ENCODE measurements at places on chromosomes 2 and 18.

DNA sequence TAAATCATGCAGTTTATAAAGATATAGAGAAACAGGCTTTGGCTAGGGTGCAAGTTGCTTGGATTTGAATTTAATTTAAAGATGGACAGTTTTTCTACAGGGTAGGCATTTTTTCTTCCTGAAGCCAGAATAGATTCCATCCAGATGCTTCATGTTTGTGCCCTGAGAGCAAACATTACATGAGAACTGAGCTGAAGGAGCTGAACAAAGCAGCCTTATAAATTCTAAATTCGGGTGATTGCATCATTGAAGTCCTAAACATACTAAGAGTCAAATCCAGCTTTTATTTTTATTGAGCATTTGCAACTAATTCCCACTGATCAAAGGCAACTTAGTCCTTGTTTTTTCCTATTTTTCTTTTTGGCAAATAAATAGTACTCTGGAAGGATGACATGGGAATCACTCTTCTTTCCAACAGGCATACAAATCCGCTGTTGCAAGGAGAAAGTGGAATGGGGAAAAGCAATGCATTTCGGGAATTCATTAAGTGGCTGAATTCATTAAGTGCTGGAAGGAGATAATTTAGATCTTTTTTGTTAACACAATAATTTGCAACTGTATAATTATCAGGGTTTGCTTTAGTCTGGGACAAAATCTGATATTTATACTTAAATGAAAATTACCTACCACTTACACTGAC, 828.0 kb downstream of the SLC4A3 start:
- DNase-seq, result peak; percentile 8

- no peak for DNase-seq
Measured at GRCh38 chr2:127567351-127567854, 31.9 kb downstream of the MYO7B start.

DNA sequence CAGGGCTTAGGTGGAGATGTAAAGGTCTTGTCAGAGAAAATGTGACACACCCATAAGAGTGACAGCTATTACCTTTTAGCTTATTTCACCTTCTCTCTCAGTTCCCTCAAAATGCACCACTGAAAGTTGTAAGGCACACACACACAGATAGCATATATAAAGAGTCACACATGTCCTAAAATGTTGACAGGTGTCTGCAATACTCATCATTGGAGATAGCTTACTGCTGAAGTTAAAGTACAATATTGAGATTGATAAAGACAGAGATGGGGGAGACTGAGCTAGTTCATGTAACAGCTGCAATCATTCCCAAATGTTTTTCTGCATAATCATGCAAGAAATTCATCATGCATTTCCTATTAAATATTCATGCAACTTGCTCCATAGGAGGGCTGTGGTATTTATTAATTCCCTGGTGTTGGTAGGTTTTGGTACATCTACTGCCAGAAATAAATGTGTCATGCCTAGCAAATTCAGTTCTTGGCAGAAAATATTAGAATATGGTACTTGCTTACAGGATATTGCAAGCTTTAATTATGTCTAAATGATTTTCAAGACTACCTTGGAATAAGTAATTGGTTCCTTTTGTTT, 118.8 kb upstream of the RBMS1 start:
- peak; percentile 88 for DNase-seq

GRCh38 chr18:32958746-32959145, 185.9 kb upstream of the KLHL14 start:
- no peak for DNase-seq

Data from fibroblast of skin of right biceps (primary cell).